Activated CD8-positive, alpha-beta memory T cell treated with anti-CD3 and anti-CD28 coated beads, Interleukin-2, amount 50 U/mL, for 4 hours (primary cell): ENCODE measurements at places on chromosomes 12 and 14.

- no peak for DNase-seq
Measured at GRCh38 chr12:56728139-56728861, 3.2 kb upstream of the NACA start.

DNA sequence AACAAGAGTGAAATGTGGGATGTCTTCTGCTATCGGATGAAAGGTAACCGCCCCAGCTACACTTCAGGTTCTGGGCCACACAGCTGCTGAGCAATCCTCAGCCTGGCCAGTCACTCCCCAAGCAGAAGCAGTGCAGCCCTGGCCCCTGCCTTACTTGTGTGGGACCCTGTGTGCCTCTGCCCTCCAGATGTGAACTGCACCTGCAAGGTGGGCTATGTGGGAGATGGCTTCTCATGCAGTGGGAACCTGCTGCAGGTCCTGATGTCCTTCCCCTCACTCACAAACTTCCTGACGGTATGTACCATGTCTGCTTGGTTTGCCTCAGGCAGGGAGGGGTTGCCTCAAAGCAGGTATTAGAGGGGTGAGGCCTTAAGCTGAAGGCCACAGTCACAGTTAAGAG is 85.6 kb downstream of the NT5DC3 start:
- no peak for DNase-seq

- no peak for DNase-seq
Measured at GRCh38 chr12:117832459-117833457, 136.0 kb downstream of the KSR2 start.

- no peak for DNase-seq
Measured at GRCh38 chr12:69097619-69098368, 141.6 kb upstream of the CPSF6 start.

GRCh38 chr12:97322388-97322787 is 140.2 kb upstream of the RMST start:
- DNase-seq: no peak
